SW 1271 (cell line): ENCODE measurements at places on chromosomes 1 and 21.

GRCh38 chr1:26142159-26142558, 16.7 kb upstream of the FAM110D start:
- DNase-seq: no peak

- DNase-seq: no peak
Observed at GRCh38 chr1:67882196-67882958, 49.1 kb upstream of the GNG12 start.

DNA sequence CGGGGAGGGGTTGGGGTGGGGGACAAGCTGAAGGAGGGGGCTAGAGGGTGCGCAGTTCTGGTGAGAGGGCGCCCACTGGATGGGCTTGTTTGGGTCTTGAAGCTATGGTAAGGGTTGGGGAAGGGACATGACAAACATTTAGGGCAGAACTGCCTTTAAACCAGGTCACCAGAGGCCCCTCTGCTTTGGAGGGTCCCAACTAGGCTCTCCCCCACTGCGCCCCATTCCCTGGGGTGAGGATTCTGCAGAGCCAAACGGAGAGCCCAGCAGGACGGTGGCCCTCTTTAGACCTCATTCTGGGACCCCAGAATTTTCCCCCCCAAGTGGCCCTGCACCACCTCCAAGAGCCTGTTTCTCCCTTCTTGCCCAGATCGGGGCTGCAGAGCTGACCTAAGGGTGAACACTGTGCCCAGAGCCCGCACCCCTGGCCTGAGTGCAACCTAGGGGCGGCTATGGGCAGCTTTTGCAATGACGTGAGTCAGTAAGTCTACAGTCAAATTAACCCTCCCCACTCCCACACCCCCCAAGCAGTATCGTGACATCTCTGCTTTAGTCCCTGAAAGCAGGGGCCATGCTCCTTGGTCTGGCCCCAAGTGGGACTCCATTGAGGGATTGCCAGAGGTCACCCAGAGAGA, 593.8 kb downstream of the MATN1 start:
- DNase-seq: no peak

DNA sequence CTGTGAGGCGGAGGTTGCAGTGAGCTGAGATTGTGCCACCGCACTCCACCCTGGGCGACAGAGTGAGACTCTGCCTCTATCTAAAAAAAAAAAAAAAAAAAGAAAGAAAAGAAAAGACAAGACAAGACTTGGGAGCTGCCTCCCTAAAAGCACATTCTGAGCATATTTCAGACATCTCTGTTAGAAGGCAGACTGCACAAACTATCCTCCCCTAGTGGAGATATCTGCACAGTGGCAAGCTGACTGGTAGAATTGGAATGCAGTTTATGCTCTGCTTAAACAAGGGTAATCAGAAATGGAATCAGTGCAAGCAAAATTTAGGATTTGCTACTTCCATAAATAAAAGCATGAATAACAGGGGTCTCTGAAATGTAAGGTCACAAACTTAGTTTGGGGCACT, 31.8 kb downstream of the GNG4 start:
- no peak for DNase-seq

DNA sequence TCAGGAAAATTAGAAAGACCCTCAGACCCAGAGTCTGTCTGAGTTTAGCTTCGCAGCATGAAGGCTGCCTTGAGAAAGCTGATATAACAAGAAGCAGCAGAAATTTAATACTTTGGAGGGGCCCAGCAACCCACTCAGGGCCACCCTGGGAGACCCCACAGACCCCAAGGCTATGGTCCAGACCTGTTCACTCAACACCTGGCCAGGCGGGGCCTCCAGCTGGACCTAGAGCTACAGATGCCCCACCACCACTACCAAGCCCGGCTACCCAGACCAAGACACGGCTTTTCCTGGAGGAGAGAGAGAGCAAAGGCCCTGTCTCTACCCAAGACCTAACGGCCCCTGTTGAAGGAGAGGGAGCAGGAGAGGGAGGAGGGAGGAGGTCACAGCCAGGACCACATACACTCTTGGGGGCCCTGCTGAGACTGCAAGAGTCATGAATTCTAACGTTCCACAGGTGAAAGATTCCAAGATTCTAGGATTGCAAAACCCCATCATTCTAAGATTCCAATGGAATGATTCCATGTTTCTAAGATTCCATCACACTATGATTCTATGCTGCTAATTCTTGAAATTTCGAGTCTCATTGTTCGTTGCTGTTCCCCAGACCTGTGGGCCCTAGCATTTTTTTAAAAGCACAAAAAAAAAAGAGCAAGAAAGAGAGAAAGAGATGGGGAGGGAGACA, 53.2 kb downstream of the LACTBL1 start:
- no peak for DNase-seq
